ENCODE measurements at places on chromosomes 2 and 18.
A peak's percentile ranks its signal among the peaks of the same experiment; 100 is the strongest.

GRCh38 chr18:69626171-69626570, 225.5 kb downstream of the DOK6 start:
- DNase-seq: no peak

DNA sequence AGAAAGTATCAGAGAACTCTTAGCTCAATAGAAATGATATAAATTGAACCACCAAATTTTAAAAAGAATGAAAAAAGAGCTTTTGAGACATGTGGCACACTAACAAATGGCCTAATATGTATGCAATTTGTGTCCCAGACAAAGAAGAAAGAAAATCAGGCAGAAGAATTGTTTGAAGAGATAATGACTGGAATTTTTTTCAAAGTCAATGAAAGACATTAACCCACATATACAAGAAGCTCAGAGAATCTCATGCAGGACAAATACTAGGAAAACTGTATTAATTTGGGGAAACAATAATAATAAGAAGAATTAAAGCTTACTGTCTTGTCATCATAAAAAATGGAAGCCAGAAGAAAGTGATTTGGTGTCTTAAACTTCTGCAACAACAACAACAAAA, 304.1 kb upstream of the RND3 start:
- DNase-seq: no peak

GRCh38 chr2:898319-898718, 52.3 kb upstream of the SNTG2 start:
- DNase-seq: no peak

DNA sequence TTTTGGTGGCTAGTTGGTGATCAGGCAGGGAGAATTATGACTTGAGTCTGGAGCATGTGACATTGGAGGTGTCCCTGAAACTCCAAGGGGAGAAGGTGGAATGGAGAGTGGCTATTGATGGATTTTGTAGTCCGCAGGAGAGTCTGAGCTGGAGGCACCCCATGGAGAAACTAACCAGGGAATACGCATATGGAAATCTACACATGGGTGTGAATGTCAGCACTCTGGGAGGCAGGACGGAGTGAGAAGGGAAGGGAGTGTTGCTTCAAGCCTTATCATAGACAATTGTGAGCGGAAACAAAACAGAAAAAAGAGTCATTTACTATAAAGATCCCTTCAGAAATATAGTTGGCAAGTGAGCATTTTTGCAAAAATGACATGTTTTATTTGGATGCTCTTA, 667 bp upstream of the SCYGR4 start:
- DNase-seq: no peak

- DNase-seq: no peak
Observed at GRCh38 chr2:203870481-203870880, 2.9 kb downstream of the CTLA4 start.

DNA sequence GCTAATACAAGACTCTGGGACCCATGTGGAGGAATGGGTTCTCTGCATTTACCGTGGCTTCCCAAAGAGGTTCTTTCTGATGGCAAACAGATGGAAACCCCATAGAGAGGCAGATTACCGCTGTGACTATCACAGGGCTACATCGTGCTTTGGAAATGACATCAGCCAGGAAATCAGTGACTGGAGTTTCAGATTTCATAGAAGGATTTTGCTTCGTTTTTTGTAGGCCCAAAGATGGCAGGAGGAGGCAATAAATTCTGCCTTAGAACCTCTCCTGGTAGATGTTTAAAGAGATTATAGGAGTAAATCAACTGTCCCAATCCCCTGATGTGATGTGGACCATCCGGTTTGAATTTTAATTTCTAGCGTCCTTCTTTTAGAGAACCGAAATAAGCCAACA, 214.1 kb downstream of the AGPS start:
- no peak for DNase-seq

GRCh38 chr18:31983020-31983419, 35.6 kb upstream of the RNF125 start:
- DNase-seq: no peak

DNA sequence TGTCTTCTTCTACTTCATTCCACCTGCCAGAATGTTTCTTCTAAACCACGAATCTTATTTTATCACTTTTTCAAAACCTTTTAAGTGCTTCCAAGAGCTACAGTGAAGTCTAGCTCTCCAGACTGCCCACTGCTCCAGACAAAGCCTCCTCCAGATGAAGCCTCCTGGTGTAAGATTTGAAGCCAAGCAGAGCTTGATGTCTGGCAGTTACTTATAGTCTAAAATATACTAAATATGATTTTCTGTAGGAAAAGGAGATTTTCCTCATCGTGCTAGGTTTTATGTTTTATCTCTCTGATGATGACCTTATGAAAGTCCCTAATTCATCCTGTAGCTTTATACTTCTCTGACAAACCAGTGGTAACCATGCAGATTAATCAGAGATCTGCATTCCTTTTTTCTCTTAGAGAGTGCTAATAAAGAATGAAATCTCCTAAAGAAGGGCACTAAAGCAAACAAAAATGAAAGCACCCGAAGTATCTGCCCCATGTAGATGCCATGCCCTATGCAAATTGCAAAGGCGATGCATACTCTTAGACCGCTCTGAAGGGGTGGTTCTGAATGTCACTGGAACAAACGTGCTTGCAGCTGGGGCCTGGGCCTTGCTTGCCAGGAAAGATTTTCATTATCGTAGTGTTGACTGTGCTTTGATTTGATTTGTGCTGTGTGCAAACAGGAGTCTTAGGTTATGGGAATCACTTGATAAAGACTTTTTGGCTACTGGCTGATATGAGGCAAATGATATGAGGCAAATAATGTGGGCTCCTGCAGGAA, 314.2 kb downstream of the PID1 start:
- no peak for DNase-seq

GRCh38 chr2:160405077-160405867, 88.3 kb downstream of the RBMS1 start:
- no peak for DNase-seq

GRCh38 chr2:159153951-159154350, 132.6 kb downstream of the WDSUB1 start:
- DNase-seq: no peak

- peak; percentile 27 for DNase-seq
Observed at GRCh38 chr2:29189052-29189451, 73.8 kb downstream of the CLIP4 start.

GRCh38 chr2:85419009-85419675, 628 bp downstream of the SH2D6 start:
- DNase-seq: no peak

DNA sequence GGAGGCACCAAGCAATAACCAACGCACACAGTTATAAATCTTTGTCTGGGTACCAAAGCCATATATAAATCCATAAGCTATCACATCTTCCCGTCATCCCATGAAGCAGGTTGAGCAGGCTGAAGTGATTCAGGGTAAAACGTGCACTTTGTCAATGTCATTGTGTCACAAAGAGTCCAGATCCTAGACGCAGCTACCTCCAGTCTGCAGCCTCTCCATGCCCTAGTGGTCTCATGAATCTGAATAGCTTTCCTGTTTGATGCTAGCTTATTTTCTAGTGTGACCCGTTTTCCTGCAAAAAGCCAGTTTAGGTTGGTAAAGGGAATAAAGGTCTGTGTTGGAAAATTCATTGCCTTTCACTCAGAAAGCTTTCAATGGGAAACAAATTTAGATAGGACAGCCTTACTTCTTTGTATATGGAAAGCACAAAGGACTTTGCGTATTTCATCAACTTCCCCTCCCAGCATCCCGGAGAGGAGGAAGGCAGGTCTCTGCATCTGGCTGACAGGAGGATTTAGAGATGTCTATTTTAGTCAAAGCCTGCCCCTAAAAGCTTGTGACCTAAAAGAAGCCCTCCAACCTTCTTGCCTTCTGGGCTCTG, 222.3 kb upstream of the ARL4C start:
- no peak for DNase-seq

- DNase-seq: no peak
Observed at GRCh38 chr2:119333360-119333759, 33.3 kb downstream of the C2orf76 start.

GRCh38 chr2:9809448-9810088, 33.7 kb upstream of the TAF1B start:
- no peak for DNase-seq

DNA sequence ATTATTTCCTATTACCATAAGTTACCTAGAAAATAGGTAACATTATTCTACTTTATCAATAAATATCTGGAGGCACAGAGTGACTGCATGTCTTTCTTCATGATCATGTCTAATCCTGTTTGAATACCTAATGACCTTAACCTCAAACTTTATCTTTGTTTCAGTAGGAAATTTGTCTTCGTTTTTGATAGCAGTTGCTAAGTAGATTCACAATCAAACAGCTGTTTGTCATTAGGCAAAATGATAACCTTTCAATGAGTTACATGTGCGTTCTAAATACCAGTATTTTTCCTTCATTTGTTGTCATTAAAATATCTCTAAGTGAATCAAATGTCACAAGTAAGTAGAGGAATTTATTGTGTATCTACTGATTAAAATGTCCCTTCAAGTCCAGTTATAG, 473.8 kb downstream of the NRXN1 start:
- no peak for DNase-seq

DNA sequence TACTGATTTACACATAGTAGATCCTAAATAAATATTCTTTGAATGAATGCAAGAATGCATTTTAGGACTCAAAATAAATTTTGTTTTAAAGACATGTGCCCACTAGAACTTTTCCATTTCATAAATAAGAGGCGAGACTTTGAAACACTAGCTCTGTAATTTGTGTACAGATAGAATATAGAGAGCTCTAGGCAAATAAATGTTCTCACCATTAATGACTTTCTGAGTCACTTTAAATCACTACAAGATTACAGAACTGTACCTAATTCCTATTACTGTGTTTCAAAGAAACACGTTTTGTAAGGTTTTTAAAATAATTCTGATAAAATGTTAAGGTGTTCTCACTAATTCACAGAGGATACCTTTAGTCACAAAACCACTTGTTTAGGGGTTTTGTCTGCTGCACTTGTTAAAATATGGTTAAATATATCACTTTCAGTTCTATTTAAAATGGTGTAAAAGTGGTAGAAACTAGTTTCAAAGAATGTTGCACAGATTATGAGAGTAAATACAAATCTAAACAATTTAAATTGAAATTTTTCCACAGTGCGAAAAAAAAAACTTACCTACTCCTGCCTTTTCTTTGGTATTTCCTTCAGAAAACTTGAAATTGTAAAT, 158.7 kb upstream of the ZC3H15 start:
- no peak for DNase-seq

- DNase-seq: no peak
Observed at GRCh38 chr2:72894514-72894913, 7.3 kb downstream of the SPR start.

GRCh38 chr2:230866756-230867523, 2.2 kb downstream of the ITM2C start:
- DNase-seq: peak; percentile 60

GRCh38 chr18:27614951-27615844, 430.1 kb upstream of the CHST9 start:
- no peak for DNase-seq

- DNase-seq: no peak
Observed at GRCh38 chr2:15984368-15985255, 44.3 kb downstream of the MYCN start.

GRCh38 chr2:118801151-118801550, 46.3 kb downstream of the EN1 start:
- no peak for DNase-seq

- no peak for DNase-seq
Observed at GRCh38 chr2:64273524-64274398, 129.5 kb upstream of the PELI1 start.

DNA sequence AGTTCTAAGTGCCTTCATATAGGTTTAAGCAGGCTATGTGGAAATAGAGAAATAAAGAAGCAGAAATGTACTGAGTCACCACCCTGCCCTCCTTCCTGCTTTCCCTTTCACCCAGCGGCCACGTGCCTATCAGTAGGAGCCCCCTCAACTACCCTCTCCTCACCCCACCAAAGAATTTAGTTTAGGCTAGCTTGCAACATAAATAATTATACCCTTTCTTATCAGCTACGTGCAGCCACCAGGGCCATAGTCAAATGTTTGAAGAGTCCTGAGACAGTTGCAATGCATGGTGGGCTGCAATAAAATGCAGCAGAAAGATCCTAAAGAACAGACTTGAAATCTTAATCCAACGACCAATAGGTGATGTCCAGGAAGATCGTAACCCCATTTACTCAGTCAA, 101.2 kb downstream of the RTP5 start:
- no peak for DNase-seq

- DNase-seq: no peak
Observed at GRCh38 chr2:22377268-22377667, 1007.7 kb upstream of the KLHL29 start.

- DNase-seq: no peak
Observed at GRCh38 chr2:192536922-192537624, 342.3 kb upstream of the TMEFF2 start.

DNA sequence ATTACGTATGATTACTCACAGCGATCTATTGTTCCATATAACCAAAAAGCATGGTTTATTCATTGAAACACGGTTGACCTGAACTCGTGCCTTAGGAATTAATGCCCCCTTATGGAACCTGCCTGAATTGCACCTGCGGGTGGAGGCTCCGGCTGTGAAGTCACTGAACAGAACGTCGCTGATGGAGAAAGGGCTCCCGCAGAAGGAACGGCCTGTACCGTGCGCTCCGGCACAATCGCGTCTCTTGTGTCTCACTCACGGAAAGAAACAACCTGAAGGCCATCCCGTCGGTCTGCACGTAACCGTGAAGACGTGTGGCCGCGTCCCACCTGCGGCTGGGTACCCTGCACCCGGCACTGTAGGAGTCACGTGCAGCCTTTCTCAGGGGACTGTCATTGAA, 133.1 kb downstream of the NFATC1 start:
- DNase-seq: peak; percentile 80

GRCh38 chr2:106954304-106954703, 68.3 kb upstream of the ST6GAL2 start:
- DNase-seq: no peak

GRCh38 chr2:170086751-170087412, 91.1 kb upstream of the MYO3B start:
- DNase-seq: no peak

DNA sequence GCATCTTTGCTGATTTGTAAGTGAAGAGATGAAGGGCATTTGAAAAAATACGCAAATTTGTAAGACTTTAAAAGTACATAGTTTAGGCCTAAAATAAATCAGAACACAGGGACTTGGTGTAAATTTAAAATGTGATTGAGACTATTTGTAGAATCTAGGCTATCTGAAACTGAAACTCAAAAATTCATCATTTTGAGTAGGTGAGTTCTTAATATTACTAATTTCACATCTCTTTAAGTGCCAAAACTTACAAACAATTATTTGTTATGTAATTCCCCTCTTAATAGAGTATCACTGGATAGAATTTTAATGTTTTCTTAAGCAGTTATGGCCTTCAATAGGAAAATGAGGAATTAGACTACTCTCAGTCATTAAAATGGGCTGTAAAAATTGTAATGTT, 14.0 kb upstream of the HRH4 start:
- no peak for DNase-seq

GRCh38 chr2:99623035-99623434, 133.2 kb upstream of the REV1 start:
- DNase-seq: no peak

DNA sequence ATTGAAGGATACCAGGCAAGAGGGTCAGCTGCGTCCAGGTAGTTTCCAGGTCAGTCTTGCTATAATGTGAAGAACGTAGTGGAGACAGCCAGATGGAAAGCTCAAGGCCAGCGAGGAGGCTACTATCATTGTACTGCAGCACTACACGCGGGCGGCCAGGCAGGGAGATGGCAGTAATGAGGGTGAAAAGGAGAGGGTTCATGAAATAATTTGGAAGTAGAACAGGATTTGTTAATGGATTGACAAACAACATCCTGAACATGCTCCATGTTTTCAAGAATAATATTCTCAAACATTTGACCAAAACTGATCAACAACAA, 17.1 kb downstream of the SPIRE1 start:
- no peak for DNase-seq

GRCh38 chr2:30979822-30980245, 158.4 kb downstream of the GALNT14 start:
- DNase-seq: no peak

All from activated CD4-positive, alpha-beta T cell treated with anti-CD3 and anti-CD28 coated beads, Interleukin-2, amount 50 U/mL, for 1 hour (primary cell).